Anterior cingulate cortex (tissue), 58 donors: ENCODE measurements at places on chromosomes 1 and 21.

DNA sequence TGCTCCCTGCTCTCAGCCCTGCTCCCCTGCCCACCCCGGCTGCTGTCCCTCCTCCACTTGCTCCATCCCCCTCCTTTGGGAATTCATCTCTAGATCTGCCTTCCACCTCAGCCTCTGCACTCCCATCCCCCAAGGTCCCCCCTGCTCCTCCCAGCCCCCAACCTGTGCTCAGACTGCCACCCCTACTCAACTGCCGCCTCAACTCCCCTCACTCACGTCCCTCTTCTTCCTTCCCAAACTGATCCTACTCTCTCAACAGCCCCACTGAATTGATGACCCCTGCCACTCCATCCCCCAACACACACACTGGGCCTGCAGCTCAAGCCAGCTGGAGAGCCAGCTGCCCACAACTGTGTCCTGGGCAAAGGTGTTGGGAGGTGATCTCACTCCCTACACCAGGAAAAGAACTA, 15.8 kb upstream of the ETV3L start:
- DNase-seq = no peak

DNA sequence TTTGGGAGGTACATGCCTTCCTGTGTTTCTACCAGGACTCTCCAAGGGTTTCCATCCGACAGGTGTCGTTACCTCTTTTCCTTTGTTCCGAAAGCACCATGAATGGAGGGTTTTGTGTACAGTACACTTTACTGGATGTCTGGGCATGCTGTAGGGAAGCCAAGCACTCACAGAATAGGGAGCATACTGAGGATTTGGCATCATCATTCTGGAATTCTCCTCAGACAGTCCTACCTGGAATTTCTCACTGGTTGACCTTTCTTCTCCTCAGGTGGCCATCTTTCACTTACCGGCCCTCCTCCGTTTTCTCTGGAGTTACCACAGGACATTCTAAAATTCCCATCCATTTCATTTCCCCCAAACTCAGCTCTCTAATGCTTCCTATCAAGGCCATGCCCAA, 5.9 kb upstream of the MPL start:
- no peak for DNase-seq

- no peak for DNase-seq
These were observed 4.2 kb upstream of the DYRK3 start for GRCh38 chr1:206631085-206631509.

GRCh38 chr1:59329412-59330053, 32.6 kb downstream of the FGGY start:
- DNase-seq = no peak

DNA sequence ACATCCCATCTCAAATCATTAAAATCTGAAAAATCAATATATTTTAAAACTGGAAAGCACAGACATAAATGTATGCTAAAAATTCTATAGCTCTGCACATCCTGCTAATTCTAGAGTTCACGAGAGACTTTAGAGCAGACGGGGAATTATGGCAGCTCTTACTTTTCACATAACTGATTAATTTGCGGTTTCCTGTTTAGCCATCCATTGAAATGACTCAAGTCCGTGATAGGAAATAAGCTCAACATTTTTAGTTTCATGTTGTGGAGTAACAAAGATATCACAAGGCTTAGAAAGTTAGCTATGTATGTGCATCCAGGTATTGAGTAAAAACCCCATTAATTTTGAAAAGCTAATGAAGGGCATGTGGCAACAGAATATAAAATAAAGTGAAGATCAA, 123.2 kb downstream of the SMYD2 start:
- no peak for DNase-seq

DNA sequence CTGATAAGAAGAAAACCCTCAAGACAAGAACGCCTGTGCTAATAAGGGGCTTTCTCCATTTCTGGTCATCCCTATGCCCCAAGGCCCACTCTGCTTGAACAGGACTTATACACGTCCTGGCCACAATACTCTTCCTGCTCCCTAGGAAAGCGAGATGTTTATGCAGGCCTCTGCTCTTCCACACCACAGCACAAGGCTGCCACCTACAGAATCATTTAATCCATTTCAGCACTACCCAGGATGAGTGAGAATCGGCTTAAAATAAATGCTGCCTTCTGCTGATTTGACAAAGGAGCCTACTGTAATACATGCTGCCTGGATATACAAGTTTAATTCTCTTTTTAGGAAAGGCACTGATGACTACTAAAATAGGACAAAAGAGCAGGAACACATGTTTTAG, 29.4 kb downstream of the FRRS1 start:
- no peak for DNase-seq

GRCh38 chr1:23882746-23883145, 14.7 kb upstream of the FUCA1 start:
- DNase-seq = no peak

- no peak for DNase-seq
These were observed 10.0 kb downstream of the PEAR1 start for GRCh38 chr1:156903328-156904091.

DNA sequence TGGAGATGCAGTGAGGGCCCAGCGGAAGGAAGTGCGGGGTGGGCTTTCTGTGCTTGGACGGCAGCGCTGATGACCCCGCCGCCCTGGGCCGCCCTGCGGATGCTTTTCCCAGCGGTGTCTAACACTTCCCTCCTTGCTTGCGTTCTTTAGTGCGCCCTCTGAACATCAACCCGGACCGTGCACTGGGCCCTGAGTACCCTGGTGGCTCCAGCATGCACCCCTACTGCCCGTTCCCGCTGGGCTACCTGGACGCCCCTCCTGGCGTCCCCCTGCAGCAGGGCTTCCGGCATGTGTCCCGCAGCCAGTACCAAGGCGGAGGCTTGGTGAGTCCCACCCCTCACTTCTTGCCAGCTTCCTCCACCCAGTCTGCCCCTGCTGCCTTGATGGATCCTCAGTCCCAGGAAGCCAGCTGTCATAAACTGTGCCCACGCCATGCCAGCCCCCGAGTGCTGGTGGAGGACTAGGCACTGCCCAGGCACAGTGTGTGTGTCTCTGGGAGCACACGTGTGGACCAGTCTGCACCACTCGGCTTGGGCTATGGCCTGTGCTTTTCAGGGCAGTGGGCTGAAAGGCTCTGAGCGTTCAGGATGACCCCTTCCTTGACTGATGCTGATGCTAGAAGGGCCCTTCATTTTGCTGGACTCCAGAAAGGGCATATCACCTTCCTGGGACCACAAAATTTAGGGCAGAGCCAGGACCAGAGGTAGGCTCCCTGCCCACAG, 2.3 kb downstream of the DMRTB1 start:
- DNase-seq = no peak

DNA sequence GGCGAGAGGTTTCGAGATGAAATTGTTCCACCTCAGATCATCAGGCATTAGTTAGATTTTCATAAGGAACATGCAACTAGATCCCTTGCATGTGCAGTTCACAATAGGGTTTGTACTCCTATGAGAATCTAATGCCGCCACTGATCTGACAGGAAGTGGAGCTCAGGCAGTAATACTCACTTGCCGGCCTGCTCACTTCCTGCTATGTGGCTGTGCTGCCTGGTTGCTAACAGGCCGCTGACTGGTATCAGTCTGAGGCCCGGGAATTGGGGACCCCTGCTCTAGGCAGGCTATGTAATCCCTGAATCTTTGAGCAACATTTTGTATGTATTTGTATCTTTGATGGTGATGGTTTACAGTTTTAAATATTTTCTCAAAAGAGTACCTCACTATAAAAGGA, 32.5 kb downstream of the XKR8 start:
- DNase-seq = no peak

DNA sequence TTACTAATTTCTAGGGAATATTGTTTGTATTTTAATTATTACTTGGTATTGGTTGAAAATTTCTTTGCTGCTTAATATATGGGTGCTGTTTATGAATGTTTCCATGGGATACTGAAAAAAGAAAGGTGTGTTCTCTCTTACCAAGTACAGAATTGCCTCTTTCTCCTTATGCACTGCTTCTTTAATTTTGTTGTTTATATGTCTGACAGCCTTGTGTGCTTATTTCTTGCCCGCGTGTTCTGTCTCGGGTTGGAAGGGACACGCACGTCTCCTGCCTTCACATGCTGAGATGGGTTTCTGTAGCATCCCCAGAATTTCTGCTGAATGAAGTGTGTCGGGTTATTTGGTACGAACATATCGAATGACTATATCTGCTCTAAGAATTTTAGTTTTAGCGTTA, 51.1 kb downstream of the AGPAT3 start:
- DNase-seq = no peak

GRCh38 chr1:37485902-37486679, 11.7 kb downstream of the ZC3H12A start:
- no peak for DNase-seq

GRCh38 chr1:234770924-234771540, 161.1 kb upstream of the IRF2BP2 start:
- DNase-seq = no peak

- no peak for DNase-seq
These were observed 172.0 kb downstream of the CDC7 start for GRCh38 chr1:91672601-91673161.

DNA sequence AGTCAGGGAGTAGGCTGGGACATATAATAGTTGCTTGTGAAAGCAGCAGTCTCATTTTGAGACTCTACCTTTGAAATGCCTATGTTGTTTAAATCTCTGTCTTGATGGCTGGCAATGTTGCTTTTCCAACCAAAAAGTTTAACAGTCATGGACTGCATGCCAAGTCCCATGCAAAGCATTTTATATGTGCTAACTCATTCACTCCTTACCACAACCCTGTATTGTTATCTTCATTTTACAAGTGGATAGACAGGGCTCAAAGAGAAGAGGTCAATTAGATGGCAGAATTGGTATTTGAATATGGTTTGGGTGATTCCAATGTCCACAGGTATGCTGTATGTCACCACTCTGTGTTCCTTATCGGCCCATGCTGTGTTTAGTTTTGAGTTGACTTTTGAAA, 331.4 kb upstream of the USP24 start:
- no peak for DNase-seq

GRCh38 chr1:11204396-11205190, 15.4 kb downstream of the ANGPTL7 start:
- DNase-seq = no peak

DNA sequence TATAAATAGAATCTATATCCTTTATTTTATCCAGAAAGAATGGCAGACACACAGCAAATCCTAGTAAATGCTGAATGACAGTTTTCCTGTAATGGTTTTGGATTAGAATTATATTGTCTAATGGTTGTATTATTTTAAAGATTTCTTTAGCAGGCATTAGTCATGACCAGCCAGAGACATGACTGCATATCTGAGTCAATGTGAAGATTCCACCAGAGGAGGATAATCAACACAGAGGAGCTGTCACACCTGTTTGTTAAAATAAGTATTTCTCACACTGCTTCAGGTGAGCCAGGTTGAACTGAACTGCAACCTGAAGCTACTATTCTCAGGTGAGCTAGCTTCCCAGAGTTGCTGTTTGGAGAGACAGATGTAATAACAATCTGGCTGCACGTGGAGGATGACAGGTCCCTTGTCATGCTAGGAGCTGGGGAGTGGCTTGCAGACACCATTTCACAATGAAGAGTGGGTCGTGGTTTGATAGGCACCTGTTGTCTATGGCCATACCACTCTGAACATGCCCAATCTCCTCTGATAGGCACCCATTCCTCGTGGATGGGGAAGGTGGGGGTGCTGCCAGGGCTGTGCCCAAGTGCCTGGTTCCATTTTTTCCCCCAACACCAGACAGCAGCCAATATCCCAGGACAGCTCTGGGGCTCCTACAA, 94.3 kb downstream of the KCNJ6 start:
- DNase-seq = no peak

GRCh38 chr1:214039394-214040018, 51.7 kb downstream of the PROX1 start:
- no peak for DNase-seq

DNA sequence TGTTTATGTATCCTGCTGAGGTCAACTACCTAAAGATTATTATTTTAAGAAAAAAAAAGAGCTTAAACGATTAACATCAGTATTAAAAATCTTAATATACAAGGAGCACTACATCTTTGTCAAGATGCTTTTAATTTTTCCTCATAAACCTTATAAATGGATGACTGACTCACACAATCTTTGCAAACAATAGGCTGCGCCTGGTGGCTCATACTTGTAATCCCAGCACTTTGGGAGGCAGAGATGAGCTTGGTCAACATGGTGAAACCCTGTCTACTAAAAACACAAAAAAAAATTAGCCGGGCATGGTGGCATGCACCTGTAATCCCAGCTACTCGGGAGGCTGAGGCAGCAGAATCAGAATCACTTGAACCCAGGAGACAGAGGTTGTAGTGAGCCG, 1.7 kb downstream of the KHDC4 start:
- DNase-seq = no peak

DNA sequence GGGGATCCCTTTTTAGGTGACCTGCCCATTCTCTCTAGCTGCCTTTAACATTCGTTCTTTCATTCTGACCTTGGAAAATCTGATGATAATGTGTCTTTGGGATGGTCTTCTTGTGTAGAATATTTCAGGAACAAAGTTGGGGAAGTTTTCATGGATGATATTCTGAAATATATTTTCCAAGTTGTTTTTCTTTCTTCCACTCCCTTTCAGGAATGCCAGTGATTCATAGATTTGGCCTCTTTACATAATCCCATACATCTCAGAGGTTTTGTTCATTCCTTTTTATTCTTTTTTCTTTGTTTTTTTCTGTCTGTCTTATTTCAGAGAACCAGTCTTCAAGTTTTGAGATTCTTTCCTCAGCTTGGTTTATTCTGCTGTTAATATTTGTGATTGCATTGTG, 13.9 kb upstream of the SCMH1 start:
- DNase-seq = no peak

GRCh38 chr1:104706631-104707147, 957.0 kb downstream of the AMY1C start:
- DNase-seq = no peak

GRCh38 chr1:113456967-113457366, 66.7 kb downstream of the MAGI3 start:
- no peak for DNase-seq

DNA sequence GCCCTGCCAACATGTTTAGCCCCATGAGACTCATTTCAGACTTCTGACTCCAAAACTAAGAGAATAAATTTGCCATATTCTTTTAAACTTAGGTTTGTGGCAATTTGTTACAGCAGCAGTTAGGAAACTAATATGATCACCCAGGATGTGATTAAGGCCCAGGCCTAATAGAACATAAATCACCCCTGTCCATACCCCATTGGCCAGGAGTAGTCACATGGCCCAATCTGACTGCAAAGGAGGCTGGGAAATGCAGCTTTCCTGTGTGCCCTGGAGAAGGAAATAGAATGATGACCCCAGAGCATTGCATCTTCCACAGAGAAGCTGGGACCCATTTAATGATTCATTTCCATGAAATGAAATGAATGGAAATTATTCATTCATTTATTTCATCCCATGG, 100.4 kb upstream of the KLHDC7A start:
- no peak for DNase-seq

DNA sequence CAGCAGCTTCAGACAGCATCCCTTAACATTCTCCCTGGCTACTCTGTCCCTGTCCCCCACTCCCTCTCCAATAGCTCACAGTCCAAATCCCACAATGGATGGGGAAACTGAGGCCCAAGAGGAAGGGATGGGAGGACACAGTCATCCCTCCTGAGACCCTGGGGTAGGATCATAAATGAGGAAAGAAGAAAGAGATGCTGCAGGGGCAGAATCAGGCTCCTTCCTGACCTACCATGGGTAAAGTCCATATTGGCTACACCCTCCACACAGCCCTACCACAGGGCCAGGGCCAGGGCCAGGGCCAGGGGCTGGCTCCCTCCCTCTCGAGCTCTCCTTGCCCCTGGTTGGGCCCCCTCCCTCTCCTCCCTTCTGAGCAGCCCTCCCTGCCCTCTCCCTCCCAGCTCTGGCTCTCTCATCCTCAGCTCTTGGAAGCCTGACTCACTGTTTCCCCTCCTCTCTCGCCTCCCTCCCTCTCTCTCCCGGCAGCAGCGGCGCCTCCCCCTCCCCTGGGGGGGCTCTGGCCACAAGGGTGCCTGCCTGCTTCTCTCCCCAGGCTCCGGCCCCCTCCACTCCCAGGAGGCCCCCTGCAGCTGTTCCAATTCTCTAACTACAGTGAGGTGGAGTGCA, 4.9 kb downstream of the AHDC1 start:
- DNase-seq = peak; percentile 22
